Adrenal gland (tissue), 19 donors: ENCODE measurements at places on chromosomes 12 and 14. TPM values are rescaled to one million over a fixed set of nuclear protein-coding genes. Genes with fewer than 3 reads are reported as not detected.

IL22 gene
- not detected for polyA plus RNA-seq

- DNase-seq, result no peak
These were observed 36.9 kb upstream of the SINHCAF start for GRCh38 chr12:31362759-31363415.

DNA sequence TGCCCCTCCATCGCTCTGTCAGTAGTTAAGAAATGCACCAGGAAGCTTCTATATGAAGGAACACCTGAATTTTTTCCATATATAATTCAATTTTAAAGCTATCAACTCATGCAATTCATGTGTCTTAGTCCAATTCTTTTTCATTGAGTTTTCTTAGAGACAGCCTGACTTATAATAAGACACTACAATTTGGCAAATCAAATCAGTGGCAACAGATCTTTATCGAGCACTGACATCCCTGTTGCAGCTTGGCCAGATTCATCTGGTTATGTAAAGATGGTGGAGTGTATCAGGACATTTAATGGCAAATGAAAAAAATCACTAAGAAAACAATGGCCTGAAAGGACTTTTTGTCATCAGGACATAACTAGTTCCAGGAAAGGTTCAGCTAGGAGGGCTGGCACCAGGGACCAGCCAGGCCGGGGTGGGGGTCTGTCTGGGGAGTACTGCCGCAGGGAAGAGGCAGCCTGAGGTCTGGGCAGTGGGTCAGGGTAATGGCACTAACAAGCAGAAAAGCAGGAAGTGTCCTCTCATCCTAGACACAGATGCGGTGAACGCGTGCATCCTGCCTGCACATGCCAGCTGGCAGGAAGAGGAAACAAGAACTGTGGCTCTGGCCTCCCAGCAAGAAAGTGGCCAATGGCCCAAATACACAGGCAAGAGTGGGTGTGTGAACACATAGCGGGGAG lies 100.5 kb upstream of the LMNTD1 start:
- DNase-seq, result no peak

DNA sequence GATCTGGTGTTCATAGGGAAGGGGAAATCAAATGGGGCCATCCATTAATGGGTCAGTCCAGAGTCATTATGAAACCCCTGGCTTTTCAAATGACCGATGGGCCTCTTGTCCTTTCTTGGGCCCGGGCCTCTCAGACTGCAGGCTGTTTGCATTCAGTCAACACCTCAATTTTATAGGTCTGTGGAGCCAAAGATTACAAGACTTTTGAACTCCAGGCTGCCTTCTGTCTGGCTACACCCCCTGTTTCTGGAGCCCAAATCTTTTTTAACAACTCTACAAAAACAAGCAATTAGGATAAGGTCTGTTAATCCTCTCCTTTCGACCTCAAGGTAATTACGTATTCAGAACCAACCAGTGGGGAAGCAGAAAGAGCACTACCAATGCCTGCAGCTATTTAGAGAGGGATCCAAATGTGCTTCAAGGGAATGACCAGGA lies 35.6 kb downstream of the DUSP6 start:
- no peak for DNase-seq

GRCh38 chr12:105040476-105040875 lies 43.8 kb downstream of the ALDH1L2 start:
- no peak for DNase-seq

GRCh38 chr14:22070119-22070982 lies 396.7 kb upstream of the OR4E1 start:
- no peak for DNase-seq

DNA sequence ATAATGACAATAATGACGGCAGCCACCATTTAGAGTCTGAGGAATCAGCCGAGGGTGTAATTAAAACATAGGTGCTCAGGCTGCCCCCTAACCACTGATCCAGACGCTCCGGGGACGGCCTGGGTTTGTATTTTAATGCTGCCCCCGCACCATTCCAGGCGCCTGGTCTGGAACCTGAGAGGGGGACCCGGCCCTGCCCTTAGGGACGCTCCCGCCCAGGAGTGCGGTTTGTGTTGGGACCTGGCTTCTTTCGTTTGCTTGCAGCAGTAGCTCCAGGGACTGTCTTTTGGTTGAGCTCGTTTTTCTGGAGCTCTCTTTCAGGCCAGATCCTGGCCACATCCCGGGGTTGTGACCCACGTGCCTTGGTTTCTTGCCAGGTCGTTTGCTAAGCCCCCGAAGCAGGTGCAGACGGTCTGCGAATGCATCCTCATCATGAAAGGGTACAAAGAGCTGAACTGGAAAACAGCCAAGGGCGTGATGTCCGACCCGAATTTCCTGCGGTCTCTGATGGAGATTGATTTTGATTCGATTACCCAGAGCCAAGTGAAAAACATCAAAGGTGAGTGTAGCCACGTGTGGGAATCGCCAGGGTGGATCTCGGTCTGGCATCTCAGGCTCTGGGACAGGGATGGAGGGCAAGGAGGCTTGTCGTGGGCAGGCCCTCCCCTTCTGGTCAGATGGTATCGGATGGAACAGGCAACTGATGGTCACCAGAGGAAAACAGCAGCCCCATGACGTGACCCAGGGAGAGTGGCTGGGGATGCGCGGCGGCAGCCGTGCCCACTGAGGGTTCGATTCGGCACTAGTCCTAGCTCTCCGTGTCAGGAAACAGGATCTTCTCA lies 63.5 kb downstream of the CCDC92 start:
- DNase-seq, result no peak
